ENCODE measurements at places on chromosomes 16 and 17.

- DNase-seq, result no peak
These were observed 713 bp downstream of the COX11 start for GRCh38 chr17:54967621-54968261.

DNA sequence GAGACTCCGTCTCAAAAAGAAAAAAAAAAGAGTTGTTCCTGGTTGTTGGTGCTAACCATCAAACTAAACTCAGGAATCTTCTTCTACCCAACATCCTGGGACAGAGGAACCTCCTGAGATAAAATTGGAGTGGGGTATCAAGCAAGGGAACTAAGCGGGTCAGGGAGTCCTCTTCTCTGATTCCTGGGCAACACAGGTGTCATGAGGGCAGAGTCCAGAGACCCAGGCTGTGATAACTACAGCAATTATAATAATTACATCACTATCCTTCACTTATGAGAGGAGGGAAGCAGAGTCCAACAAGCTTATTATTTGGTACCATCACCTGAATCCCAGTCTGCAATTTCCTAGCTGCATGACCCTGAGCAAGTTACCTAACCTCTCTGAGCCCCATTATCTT, 8.1 kb downstream of the C17orf50 start:
- no peak for DNase-seq

DNA sequence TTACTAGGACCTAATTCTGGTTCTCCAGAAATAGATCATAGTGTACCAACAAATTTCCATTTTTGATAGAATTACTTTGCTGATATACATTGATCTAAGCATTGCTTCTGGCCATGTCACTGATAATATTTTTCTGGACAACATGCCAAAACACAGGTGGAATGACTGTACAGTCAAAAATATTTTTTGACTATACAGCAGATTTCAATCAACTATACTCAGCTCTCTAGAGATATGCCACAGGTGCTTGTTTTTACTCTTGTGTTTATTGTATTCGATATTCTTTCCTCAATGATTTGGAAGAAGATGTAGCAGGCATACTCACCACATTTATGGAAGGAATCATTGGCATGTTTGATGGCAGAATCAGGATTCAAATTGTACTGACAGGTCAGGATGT, 21.6 kb upstream of the TOX3 start:
- DNase-seq, result no peak

- no peak for DNase-seq
These were observed 22.7 kb downstream of the YPEL2 start for GRCh38 chr17:59353936-59354755.

GRCh38 chr17:3983606-3984484, 19.6 kb upstream of the ATP2A3 start:
- DNase-seq, result no peak

DNA sequence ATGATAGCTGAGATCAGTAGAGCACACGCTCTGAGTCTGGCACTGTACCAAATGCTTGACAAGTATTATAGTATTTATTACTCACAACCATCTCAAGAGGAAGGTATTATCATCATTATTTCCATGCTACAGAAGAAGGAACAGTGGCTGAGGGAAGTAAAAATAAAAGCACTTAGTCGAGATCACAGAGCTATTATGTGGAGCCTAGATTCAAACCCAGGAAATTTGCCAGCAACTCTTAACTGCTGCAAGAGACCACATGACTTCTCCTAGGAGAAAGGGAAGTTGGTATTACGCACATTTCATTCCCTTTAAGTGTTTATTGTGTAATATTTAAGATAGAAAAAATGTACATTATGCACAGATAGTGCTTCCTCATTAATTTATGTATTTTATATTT, 1.0 kb upstream of the RHOT1 start:
- no peak for DNase-seq
